ENCODE measurements at places on chromosomes 1 and 21. TPM values are rescaled to one million over a fixed set of nuclear protein-coding genes. Genes with fewer than 3 reads are reported as not detected.

Gene RIPK4
- 10.2 TPM for total RNA-seq

Gene CSMD2
- total RNA-seq = 0.41 TPM

Gene TMEM82
- 19.7 TPM for total RNA-seq

Gene CYP4X1
- 3.0 TPM for total RNA-seq

Gene SLC9C2
- total RNA-seq = not detected

Gene BMP8A
- total RNA-seq = 9.2 TPM

Gene BOLA1
- 18.1 TPM for total RNA-seq

Gene MXRA8
- 6.8 TPM for total RNA-seq

Gene PSMA5
- total RNA-seq = 67.9 TPM

DNA sequence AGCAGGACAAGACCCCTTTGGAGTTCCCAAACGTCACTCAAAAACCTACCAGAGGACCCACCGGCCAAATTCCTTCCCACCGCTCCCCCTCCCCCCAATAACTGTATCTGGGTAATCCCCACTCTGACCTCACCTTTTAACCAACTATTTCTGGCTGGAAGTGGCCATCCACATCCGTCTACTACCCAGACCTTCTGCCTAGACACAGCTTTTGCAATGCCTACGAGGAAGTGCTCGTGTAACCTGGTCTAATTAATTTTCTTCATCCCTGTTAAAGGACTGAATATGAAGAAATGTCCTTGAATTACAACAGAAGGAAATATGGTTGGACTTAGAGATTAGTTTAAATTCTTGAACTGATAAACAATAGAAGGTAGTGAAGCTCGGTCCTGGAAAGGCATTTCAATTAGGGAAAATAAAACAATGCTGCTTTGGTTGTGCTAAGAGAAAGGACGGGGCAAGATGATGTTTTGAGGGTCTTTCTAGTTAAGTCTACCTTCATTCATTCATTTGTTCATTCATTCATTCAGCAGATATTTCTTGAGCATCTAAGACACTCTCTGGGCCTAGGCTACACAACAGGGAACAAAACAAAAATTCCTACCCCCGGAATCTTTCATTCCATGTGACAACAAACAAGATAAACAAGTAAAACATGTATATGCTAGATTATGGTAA, 18.8 kb downstream of the AVPR1B start:
- no peak for DNase-seq

DNA sequence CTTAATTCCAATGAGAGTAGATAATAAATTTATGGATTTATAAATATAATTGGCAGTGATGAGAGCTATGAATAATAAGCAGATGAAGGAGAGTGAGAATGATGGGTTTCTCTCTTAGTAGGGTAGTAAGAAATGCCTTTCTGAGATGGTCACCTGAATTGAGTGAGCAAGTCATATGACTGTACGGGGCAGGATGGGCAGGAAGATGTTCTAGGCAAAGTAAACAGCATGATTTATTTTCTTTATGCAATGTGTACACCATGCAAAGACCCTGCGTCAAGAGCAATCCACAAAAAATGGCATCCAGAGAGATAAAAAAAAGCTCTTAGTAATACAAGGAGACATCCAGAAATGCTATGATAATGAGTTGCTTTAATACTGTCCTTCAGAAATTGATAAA, 409.9 kb downstream of the HLX start:
- DNase-seq = no peak

DNA sequence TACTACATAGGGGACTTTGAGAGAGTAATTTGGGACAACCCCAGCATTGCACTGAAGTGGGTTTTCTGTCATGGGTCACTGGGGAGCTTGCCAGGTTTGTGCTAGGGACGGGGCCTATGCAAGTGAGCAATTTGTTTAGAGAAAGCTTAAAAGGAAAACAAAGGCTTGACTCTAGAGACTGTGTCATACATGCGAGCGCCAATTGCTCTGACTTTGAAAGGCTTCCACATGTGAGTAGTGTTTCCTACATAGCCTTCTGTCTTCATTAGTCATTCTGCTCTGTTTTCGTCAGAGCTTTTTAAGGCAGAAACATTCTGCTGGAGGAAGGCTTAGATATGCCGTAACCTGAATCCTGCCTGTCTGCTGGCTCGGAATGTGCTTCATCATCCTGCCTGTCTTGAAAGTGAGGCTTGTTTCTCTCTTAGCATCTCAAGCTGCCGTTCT, 28.4 kb downstream of the TRIM45 start:
- no peak for DNase-seq

GRCh38 chr1:150979092-150980056, 2.7 kb upstream of the ANXA9 start:
- peak; percentile 80 for DNase-seq

DNA sequence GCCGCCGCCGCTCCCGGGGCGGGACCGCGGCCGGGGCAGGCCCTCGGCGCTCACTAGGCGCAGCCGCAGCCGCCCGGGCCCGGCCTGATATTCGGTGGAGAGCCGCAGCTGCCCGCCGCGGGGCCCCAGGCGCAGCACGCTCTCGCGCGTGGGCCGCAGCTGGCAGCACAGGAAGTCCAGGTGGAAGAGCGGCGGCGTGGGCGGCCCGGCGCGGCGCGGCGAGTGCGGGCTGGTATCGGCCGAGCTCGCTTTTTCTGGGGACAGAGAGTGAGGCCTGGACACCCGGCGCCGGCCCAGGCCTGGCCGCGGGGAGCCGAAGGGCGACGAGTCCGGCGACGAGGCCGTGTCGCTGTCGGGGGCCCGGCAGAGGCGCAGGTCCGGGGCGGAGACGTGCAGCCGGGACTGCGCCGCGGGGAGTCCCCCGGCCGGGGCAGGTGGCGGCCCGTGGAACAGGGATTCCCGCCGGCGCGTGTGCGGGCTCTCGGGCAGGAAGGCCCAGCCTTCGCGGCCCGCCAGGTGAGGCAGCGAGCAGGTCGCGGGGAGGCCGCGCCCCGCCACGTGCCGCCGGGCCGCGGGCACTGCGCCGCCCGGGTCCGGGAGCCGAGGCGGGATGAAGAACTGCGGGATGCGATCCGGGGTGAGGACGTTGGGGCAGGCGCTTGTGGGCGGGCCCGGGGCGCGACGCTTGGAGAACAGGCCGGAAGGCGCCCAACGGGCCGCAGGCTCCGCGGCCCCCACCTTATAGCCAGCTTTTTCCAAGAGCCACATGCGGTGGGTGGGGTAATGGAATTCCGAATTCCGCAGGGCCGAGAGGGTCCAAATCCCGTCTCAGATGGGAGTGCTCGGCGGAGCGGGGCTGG, 1.2 kb downstream of the C2CD4D start:
- peak; percentile 56 for DNase-seq

- DNase-seq = peak; percentile 16
Observed at GRCh38 chr21:26572702-26573381, at the start of gene CYYR1. TSS of gene CYYR1 (minus strand) at chr21:26573286. CDS start at chr21:26572940, 346 bp downstream.

- DNase-seq = no peak
Observed at GRCh38 chr1:215583185-215583749, 16.2 kb downstream of the KCTD3 start.

DNA sequence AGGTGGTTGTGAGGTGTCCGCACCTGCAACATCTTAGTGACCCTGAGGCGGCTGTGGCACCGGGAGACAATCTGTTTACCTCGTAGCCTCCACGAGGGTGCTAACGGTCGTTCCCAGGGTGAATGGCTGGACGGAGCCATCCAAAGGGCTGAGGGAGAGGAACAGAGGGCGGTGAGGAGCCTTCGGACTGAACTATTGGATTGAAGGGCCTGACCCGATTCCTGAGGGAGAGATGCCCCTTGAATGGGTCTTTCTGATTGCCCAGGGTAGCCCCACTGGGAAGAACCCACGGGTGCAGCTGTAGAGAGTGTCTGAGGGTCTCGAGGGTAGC, 2.3 kb downstream of the NR5A2 start:
- DNase-seq = no peak

GRCh38 chr1:156080241-156080862, 1.9 kb downstream of the MEX3A start:
- DNase-seq = no peak

- no peak for DNase-seq
Observed at GRCh38 chr1:180911640-180912191, 981 bp upstream of the KIAA1614 start.
